ENCODE measurements at places on chromosomes 13 and 19.

- no peak for DNase-seq
Observed at GRCh38 chr13:27524981-27525975, 74.9 kb upstream of the MTIF3 start.

- no peak for DNase-seq
Observed at GRCh38 chr19:46447006-46447405, 18.3 kb upstream of the PNMA8C start.

- no peak for DNase-seq
Observed at GRCh38 chr19:46229442-46229841, at the start of gene IGFL1. Gene IGFL1, plus strand, starts transcription at chr19:46229742. Its CDS starts 33 bp downstream, at chr19:46229775.

GRCh38 chr13:21133077-21133476 lies 43.3 kb downstream of the SKA3 start:
- DNase-seq: no peak

DNA sequence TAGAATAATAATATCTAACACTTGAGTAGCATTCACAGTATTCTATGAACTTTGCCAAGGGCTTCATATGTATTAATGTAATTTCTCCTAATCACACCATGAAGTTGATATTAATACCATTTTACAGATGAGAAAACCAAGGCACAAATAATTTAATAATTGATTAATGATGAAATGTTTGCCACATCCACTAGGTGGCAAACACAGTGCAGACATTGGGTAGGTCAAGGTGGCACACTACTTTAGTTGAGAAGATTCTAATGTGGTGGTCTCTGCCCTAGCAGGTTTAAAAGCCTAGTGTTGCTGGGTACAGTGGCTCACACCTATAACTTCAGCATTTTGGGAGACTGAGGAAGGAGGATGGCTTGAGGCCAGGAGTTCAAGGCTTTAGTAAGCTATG lies 412.4 kb downstream of the SUCLA2 start:
- DNase-seq: no peak

- no peak for DNase-seq
Observed at GRCh38 chr13:84481958-84482357, 599.7 kb upstream of the SLITRK1 start.

- no peak for DNase-seq
Observed at GRCh38 chr13:32243695-32244094, 71.5 kb downstream of the ZAR1L start.

DNA sequence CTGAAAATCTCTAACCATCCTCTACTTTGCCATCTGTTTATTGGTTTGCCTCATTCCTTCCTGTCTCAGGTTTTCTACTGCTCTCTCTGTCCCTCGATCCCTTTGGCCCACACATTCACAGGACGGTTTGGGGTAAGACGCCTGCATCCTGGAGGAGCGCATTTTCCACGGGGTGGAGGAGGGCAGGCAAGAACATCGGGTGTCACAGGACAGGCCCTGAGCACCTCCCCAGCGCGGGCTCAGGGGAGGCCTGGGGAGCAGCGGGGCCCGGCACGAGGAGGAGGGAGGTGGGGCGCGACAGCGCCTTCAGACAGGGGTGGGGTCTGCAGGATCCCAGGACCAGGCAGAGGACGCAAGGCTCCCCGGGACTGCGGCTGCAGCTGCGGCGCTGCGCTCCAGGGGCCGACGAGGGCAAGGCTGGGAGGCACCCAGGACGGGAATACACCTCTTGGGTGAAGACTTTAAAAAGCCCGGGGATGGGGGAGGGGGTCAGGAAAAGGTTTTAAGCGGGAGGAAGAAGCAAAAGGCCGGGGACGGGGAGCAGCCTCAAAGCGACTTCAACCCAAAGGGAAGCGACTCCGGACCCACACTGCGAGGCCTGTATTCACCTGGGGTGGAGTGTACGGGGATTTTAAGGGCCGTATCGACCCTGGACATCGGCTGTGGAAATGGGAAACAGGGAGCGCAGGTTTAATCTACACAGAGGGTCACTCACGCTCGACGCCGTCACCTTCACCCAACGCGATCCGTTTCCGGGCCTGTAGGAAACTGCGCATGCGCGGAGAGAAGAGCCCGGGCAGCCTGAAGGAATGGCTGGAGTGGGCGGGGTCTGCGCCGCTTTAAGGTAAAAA lies at the start of gene ZNF415:
ZNF415 (minus strand) TSS at position 770 of the 851 bp plus-strand sequence. CDS start 10,234 bp downstream, outside the sequence.
- peak; percentile 85 for DNase-seq

DNA sequence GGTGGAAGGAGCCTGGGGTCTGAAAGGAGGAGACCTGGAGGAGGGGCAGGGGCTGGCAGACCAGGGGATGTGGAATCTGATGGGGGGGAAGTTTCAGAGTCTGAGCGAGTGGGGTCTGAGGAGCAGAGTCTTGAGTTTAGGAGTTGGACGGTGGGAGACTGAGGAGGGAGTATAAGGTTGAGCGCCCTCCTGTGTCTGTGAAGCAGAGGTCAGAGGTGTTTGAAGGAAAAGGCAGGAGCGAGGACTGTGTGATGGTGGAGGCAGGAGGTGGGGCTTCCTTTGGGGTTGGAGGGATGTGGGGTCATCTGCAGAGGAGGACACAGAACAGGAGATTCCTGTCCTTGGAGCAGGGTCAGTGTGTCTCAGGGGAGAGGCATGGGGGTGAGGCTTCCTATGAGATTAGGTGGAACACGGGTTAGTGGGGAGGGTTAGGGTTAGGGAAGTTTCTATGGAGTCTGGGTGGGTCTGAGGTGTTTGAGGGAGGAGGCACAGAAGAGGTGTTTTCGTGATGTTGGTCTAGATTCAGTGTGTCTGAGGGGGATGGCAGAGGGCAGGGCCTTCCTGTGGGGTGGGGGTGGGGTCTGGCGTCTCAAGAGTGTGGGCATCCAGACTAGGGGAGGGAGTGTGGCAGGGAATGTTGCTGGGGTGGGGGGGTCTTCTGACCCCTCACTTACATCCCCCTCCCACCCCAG lies 8.3 kb downstream of the RYR1 start:
- no peak for DNase-seq

GRCh38 chr19:49590971-49591730 lies at the start of gene PRR12:
Gene PRR12, plus strand, starts transcription at chr19:49591182. Its CDS starts 473 bp downstream, at chr19:49591655.
- peak; percentile 38 for DNase-seq

DNA sequence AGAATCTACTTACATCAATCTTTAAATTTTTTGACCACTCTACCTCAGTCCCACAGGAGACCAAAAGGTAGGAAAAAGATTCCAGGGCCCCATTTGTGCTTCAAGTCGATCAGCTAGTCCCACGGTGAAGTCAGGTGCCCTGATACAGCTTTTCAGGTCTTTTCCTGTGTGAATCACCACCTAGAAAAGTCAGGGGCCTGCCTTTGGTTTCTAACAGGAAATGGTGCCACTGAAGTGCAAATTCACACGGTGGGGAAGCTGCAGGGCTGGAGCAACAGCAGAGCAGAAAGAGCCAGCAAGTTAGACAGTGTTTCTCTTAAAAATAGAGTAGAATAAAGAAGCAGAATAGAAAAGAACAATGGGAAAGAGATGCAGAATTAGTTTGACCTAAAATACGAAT lies 107.5 kb downstream of the KLF12 start:
- DNase-seq: no peak

DNA sequence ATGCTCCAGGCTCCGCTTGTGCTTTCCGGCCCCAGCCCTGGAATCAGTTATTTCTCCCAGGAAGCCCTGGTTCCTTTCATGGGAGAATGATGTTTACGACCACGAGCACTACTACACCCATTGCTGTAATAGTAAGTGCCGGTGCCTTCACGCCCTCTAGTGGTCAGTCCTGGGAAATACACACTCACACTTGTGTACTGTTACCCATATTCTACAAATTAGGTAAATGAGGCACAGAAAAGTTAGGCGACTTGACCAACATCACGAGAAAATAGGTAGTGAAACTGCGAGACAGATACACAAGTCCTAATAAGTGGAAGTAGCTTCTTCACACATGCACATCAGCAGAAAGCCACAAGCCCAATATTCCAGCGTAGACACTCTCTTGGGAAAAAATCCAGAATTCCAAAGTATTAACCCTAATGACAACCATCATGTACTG lies 21.7 kb downstream of the CEACAM21 start:
- no peak for DNase-seq

DNA sequence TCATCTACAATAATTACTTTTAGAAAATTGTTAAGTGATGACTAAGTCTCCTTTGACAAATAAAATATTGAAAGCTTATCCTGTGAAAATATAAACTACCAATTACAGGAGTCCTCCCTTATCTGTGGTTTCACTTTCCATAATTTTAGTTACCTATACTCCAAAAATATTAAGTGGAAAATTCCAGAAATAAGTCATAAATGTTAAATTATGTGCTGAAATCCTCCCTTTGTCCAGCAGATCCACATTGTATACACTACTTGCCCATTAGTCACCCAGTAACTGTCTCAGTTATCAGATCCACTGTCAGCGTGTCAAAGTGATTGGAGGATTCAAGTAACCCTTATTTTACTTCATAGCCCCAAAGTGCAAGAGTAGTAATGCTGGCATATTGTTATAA lies 98.1 kb downstream of the SERP2 start:
- DNase-seq: no peak

DNA sequence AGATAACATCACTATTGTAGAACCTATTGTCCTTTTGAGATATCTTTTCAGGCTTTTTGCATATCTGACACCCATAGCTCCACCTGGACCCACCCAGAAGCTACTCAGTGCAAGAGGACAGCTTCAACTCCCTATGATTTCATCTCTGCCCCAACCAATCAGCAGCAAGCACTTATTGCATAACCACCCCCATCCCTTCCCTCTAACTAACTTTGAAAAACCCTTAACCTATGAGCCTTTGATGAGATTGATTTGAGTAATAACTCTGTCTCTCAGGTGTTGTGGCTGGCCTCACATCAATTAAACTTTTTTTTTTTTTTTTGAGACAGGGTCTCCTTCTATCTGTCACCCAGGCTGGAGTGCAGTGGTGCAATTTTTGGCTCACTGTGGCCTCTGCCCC lies 13.4 kb upstream of the MTRF1 start:
- no peak for DNase-seq

DNA sequence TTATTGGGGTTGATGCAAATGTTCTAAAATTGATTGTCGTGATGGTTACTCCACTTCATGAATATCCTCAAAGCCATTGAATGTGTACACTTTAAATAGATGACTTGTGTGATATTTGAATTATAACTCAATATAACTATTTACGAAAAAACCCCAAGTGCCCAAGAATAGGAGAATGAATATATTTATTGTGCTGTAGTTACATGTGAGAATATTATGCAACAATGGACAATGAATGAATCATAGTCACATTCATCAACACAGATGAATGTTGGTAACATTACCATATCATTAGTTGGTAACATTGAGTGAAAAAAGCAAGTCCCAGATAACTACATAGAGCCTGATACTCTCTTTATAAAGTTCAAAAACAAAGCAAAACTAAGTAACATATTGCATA lies 127.8 kb upstream of the UBL3 start:
- DNase-seq: no peak

GRCh38 chr13:59679254-59679653 lies 484.5 kb downstream of the DIAPH3 start:
- no peak for DNase-seq

GRCh38 chr19:54077334-54077733 lies 3.8 kb downstream of the TARM1 start:
- DNase-seq: no peak

- no peak for DNase-seq
Observed at GRCh38 chr13:79434556-79434955, 28.5 kb upstream of the RBM26 start.

GRCh38 chr13:59684105-59684504 lies 479.6 kb downstream of the DIAPH3 start:
- DNase-seq: no peak

GRCh38 chr13:71030784-71031183 lies 836.2 kb downstream of the DACH1 start:
- DNase-seq: no peak

- DNase-seq: no peak
Observed at GRCh38 chr19:2325281-2326046, 2.9 kb downstream of the LSM7 start.

- DNase-seq: no peak
Observed at GRCh38 chr19:10508707-10509106, 5.6 kb upstream of the KEAP1 start.

GRCh38 chr19:33946535-33947264 lies 150.0 kb downstream of the KCTD15 start:
- no peak for DNase-seq

DNA sequence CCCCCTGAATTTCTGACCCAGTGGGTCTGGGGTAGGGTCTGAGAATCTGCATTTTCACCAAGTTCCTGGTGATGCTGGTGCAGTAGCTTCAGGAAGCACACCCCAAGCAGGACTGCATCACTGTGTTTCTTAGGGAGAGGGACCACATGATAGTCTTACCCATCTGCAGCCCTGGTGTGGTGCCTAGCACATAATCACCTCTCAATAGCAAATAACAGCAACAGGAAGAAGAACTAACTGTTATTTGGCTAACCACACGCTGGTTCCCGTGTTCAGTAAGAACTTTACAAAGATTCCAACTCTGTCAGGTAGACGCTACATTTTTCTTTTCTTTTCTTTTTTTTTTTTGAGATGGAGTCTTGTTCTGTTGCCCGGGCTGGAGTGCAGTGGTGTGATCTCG lies 41.9 kb upstream of the SPATA13 start:
- DNase-seq: no peak

GRCh38 chr19:42140125-42140754 lies 8.0 kb upstream of the POU2F2 start:
- no peak for DNase-seq

- DNase-seq: no peak
Observed at GRCh38 chr19:56978023-56978565, 137.6 kb upstream of the PEG3 start.

DNA sequence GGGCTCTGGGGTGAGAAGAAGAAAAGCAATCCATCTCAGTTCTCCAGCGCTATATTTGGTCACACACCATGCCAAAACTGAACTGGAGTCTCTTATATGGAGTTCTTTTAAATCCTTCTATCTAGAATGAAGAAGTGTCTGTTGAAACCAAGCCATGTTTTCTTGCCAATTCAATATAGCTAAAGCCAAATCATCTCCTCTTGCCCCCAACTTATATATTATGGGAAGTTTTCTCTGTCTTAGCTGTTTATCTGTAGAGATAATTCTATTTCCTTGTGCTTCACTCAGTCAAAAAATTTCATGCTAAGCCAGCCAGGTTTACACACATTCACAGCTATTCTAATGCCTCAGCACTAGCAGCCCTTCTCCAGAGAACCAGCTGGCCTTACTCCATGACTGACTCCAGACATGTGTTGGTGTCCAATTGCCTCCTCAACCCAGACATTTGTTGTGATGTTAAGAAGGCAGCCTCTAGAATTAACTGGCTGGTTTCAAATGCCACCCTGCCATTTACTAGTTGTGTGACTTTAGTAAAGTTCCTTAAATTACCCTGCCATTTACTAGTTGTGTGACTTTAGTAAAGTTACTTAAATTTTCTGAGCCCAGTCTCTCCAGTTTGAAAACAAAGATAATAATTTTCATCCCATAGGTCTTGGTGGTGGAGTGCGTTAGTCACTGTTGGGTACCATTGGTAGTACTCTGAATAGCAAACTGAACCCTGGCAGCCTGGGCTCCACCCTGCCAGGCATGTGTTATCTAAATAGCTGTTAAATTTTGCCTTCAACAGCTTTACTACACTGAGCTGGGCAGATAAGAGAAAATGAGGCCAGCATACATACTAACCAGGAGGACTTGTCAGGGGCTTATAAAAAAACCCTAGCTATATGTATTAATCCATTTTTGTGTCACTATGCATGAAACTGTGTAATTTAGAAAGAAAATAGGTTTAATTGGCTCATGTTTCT lies 525.1 kb downstream of the LMO7 start:
- no peak for DNase-seq

- DNase-seq: no peak
Observed at GRCh38 chr19:17393914-17394313, at the start of gene CCDC194. Gene CCDC194, minus strand, starts transcription at chr19:17394196. Its CDS starts 38 bp downstream, at chr19:17394158.

- DNase-seq: no peak
Observed at GRCh38 chr13:112652512-112653070, 37.2 kb upstream of the ATP11A start.
